Spleen (tissue), 13 donors: ENCODE measurements at places on chromosomes 6 and 20. TPM values are rescaled to one million over a fixed set of nuclear protein-coding genes. Genes with fewer than 3 reads are reported as not detected.

SIRPA gene
- 48.0 TPM for total RNA-seq

CST9 gene
- total RNA-seq: not detected

LPA gene
- not detected for total RNA-seq

TPD52L2 gene
- total RNA-seq: 71.3 TPM

EDN3 gene
- total RNA-seq: 4.2 TPM

SDCBP2 gene
- total RNA-seq: 3.5 TPM

PTCRA gene
- 15.5 TPM for total RNA-seq

OR2H1 gene
- not detected for total RNA-seq

KIAA0408 gene
- 2.7 TPM for total RNA-seq

ID4 gene
- 27.8 TPM for total RNA-seq

FAM209B gene
- 1.9 TPM for total RNA-seq

BNIP5 gene
- not detected for total RNA-seq

MEI4 gene
- total RNA-seq: not detected

EYS gene
- total RNA-seq: 0.21 TPM

ZNF184 gene
- total RNA-seq: 8.1 TPM

GPR6 gene
- not detected for total RNA-seq

ADGRB3 gene
- 3.0 TPM for total RNA-seq

TBC1D7 gene
- 10.9 TPM for total RNA-seq

SIRPB2 gene
- total RNA-seq: 27.4 TPM

APOBEC2 gene
- 0.23 TPM for total RNA-seq

WASF1 gene
- 3.1 TPM for total RNA-seq

ADAT2 gene
- 7.8 TPM for total RNA-seq

TFAP2B gene
- total RNA-seq: not detected

MUCL3 gene
- total RNA-seq: not detected

SUMO4 gene
- 7.9 TPM for total RNA-seq
